ENCODE measurements at places on chromosomes 3 and 15.

- no peak for DNase-seq
These were observed 11.6 kb downstream of the TSEN2 start for GRCh38 chr3:12495749-12496452.

- no peak for DNase-seq
These were observed 36.7 kb upstream of the MBNL1 start for GRCh38 chr3:152232001-152232400.

- no peak for DNase-seq
These were observed 139.5 kb downstream of the TBL1XR1 start for GRCh38 chr3:177057768-177058167.

DNA sequence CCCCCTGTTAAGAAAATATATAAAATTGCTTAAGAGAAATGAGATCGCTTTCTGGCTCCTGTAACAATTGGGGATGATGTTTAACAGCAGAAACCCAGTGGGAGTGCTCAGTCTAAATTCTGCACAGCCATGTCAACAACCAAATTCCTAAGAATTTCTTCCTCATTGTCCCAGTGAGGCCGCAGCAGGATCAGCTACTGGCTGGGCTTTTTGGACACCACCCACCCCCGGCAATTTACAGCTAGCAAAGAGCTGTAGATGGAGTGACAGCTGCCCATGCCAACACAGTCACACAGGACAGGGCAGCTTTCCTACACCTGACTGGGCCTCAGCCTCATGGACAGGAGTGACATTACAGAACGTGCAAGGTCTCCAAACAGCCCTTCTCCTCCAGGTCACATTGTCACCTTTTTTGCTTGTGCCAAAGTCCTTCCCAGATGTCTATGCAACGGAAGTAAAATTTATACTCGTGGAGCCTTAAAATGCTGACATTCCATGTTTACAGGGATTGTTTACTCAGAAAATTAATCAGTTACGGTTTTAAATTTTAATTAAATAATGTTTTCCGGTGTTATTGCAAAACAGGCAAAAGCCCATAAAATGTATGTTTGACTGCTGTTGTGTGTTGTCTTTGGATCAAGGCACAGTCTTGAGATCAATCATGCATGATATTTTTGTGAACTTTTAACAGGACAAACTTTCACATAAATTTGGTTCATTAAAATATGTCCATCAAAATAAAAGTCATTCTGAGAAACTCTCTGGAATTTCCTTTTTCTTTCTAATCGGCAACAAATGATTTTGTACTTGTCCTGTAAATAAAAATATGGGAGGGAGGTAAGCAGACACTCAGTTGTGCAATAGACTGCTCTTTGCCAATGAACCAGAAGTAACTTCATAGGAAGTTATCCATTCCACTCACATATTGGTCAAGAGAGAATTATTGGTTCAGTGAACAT is 943.2 kb downstream of the MCTP2 start:
- no peak for DNase-seq

GRCh38 chr15:40340740-40341400 is at the start of gene CCDC9B:
Gene CCDC9B (minus strand): TSS chr15:40340939. CDS start chr15:40340819, 120 bp downstream.
- DNase-seq, result no peak

DNA sequence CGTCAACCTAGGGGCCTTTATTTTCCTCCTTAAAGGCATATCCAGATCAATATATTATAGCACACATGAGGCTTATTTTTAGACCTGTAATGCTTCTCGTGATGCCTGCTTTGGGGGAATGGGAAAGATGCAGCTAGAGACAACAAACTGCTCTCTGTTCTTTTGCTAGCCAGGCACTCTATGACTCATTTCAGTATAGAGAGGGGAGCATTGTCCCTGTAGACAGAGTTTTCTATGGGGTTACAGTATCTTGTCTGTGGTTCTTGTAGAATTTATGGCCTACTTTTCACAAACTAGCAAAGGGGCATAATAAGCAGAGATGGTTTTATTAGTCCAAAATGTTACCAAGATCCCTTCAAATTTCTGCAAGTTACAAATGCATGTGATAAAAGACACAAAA is 305.6 kb downstream of the LSAMP start:
- DNase-seq, result no peak

All from stimulated activated CD4-positive, alpha-beta T cell treated with anti-CD3 and anti-CD28 coated beads, Interleukin-1b, Interleukin-23, amount 100 ng/mL, for 1 hour (primary cell).